Stimulated activated naive B cell treated with anti-CD40 and anti-IgM and Interleukin-4, amounts not matched to agents 10 μg/mL and 1 μg/mL and 100 μg/mL, for 72 hours (primary cell): ENCODE measurements at places on chromosomes 6 and 20.

DNA sequence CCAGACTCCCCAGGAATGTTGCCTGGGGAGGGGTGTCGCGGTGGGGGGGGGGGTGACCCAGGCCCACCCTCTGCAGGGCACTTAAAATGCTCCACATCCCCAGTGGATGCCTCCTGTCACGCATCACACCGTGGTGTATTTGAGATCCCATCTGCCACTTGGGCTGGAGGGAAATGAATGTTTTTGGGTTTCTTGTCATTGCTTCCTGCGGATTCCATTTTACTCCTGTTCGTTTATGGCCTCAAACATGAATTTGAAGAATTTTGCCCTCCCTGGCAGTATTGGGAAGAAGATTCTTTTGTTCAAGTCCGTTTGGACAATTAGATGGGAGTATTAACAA lies 544 bp upstream of the KHDC1 start:
- no peaks in the 10 kb centered on the region for H3K27me3 ChIP-seq
- peaks cover 39% of the 10 kb centered on the region for H3K4me1 ChIP-seq
- H3K36me3 ChIP-seq = peaks cover 13% of the 10 kb centered on the region
- H3K27ac ChIP-seq = peak overlapping the region; percentile 62
- peak overlapping the region; percentile 90 for H3K4me3 ChIP-seq

DNA sequence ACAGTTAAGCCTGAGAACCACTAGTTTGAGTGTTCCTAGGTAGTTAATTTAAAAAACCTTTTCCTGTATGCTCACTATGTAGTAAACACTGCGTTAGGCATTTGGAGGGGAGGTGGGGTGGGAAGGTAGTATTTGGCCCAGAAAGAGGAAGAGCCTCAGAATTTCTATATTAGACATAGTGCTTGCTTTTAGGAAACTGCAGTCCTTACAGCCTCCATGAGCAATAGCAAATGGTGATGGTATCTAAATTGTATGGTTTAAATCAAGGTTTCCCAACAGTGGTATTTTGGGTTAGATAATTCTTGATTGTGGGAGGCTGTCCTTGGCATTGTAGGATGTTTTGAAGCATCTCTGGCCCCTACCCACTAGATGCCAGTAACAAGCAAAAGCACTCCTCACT lies 61.5 kb upstream of the RIPOR2 start:
- peaks cover 17% of the 10 kb centered on the region for H3K36me3 ChIP-seq
- H3K27ac ChIP-seq = peak overlapping the region; percentile 5
- H3K4me1 ChIP-seq = peaks cover 45% of the 10 kb centered on the region

DNA sequence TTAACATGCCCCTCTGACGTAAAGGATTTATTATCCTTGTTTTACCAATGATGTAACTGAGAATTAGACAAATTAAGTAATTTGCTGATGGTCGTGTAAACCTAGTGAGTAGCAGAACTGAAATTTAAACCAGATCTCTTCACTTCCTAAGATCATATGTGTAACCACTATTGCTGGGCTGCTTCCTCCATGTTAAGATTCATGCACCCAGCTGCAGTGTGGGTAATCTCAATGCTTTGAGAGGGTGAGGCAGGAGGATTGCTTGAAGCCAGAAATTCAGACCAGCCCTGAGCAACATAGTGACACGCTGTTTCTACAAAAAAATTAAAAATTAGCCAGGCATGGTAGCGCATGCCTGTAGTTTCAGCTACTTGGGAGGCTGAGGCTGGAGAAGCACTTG lies 97.9 kb downstream of the L3MBTL3 start:
- no peak for DNase-seq
- no peaks in the 10 kb centered on the region for H3K27me3 ChIP-seq
- H3K36me3 ChIP-seq = peaks cover 19% of the 10 kb centered on the region
- peaks cover 82% of the 10 kb centered on the region for H3K4me1 ChIP-seq
- H3K4me3 ChIP-seq = peak overlapping the region; percentile 59
- H3K27ac ChIP-seq = peak overlapping the region; percentile 89

DNA sequence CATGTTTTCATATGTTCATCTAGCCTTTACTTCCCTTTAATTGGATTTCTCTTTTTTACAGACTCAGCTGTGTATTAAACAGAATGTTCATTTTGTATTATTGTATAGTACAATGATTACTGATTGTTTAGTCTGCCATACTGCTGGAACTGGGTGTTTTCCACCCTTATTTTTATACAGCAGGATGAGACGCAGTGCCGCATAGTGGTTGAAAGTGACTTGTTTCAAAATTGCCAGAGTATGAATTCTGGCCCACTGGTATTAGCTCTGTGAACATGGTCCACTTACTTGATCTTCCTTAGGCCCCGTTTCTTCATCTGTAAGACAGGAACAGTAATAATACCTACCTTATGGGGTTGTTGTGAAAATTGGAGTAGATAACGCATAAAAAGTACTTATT lies 22.1 kb downstream of the AFDN start:
- H3K27me3 ChIP-seq = peaks cover 35% of the 10 kb centered on the region
- H3K36me3 ChIP-seq = no peaks in the 10 kb centered on the region
- H3K4me3 ChIP-seq = no peak overlapping the region

DNA sequence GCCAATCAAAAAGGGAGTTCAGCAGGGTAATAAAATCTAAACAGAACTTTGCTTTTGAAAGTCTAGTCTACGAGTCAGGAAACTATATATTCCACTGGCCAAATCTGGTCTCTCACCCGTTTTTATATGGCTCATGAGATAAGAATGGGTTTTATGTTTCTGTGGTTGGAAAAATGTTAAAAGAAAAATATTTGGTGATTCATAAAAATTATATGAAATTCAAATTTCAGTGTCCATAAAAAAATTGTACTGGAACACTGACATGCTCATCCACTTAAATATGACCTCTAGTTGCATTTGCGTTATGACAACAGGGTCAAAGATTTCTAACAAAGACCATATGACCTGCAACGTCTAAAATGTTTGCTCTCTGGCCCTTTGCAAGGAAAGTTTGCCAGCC lies 22.3 kb upstream of the LAMP5 start:
- H3K4me3 ChIP-seq = no peak overlapping the region
- DNase-seq = no peak
- no peak overlapping the region for H3K27ac ChIP-seq
- no peaks in the 10 kb centered on the region for H3K36me3 ChIP-seq

- H3K4me1 ChIP-seq = no peaks in the 10 kb centered on the region
- no peaks in the 10 kb centered on the region for H3K27me3 ChIP-seq
- H3K4me3 ChIP-seq = no peak overlapping the region
- DNase-seq = no peak
- no peaks in the 10 kb centered on the region for H3K36me3 ChIP-seq
Observed at GRCh38 chr6:64439274-64439673, 803.7 kb downstream of the PHF3 start.

DNA sequence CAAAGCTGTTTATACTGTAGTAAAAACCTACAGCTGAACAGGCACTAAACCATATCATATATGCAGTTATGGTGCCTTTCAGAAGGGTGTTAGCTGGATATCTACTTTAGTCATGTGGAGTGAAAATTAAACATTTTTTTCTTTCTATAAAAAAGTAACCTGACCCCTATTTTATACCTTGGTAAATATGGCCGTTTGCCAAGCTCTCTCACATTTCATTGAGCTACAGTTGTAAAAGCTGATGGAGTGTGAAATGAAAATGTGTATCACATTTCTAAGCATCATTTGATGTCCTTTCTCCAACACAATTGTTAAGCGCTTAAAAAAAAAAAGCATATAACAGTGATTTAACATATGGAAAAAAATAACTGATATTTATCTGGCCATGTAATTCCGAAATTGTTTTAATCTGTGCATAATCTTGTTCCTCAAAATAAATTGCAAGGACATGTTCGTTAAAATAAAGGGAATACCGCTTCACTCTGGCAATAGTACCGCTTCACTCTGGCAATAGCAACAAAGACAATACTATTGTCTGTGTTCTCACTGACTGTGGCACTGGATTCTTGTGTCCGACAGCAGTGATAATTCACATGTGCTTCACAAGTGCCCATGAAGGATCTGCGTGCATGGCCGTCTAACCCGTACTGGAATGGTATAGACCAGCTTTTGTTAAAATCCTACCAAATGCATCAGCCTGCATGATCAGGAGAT lies 391.8 kb upstream of the SOX4 start:
- no peak for DNase-seq
- peaks cover 35% of the 10 kb centered on the region for H3K4me1 ChIP-seq
- no peak overlapping the region for H3K4me3 ChIP-seq
- H3K36me3 ChIP-seq = peaks cover 25% of the 10 kb centered on the region
- H3K27me3 ChIP-seq = no peaks in the 10 kb centered on the region
- no peak overlapping the region for H3K27ac ChIP-seq

DNA sequence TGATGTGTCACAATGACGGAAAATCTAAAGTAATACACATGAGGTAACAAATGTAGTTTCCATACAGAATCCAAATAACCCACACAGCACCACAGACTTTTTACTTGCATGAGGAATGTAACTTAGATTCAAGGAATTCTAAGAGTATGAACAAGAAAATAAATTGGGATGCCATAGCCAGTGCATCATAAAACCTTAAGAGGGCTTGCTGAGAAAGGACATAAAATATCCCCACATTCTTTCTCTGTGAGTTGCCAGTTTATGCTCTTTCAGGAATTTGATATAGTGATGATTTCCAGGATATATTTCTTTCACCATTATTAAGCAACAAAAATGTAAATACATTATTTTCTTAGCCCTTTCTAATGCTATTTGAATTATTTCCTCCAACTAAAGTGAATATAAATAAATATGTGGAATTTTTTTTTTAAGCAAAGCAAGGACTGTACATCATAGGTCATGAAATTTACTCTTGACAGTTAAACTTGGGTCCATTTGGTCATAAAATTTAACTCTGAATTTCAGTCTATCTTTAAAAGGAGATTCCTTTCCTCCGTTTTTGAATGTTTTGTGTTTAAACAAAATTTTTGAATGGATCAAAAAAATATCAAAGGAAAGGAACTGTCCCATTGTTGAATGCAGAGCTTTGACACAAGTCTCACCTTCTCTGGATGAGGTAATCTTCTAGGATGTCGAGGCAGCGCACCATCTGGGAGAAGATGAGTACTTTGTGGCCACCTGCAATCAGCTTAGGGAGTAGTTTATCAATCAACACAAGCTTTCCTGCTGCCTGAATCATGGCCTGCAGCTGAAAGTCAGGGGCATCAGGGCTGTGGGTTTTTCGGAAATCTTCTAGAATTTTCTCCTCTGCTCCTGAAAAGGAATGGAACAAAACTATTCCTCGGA lies 116.3 kb upstream of the EMILIN3 start:
- peaks cover 42% of the 10 kb centered on the region for H3K36me3 ChIP-seq
- no peak for DNase-seq
- H3K4me1 ChIP-seq = peaks cover 3% of the 10 kb centered on the region
- no peak overlapping the region for H3K4me3 ChIP-seq
- no peaks in the 10 kb centered on the region for H3K27me3 ChIP-seq

DNA sequence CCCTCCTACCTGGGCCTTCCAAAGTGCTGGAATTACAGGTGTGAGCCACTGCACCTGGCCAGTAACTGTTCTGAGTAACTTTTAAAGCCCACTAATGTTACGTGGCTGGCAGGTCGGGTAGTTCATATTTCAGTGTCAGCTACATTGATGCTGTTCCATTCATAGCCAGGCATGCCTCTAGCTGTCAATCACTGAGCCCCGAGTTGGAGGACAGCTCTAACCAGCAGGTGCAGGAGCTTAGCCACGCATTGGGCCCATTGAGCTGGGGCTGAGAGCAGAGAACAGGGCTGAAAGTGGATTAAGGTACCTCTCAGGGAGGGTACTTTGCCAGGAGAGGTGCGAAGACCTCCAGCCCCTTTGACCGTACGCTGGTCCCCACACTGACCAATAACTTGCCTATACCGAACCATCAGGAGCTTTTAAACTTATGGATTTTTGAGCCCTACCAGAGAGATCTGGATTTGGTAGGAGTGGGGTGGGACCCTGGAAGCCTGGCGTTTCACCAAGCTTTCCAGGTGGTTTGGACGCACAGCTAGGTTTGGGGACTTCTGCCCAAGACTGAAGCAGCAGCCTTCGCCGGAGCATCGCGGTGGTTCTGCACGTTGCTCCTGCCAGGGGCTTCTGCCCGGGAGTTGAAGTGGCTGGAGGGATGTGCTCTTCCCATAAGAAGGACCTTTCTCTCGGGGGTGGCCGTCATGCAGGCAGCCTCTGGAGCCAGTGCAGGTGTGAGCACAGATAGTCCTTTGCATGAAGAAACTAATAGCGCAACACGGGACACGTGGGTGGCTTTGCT lies 82.6 kb downstream of the SERAC1 start:
- no peak for DNase-seq
- peaks cover 18% of the 10 kb centered on the region for H3K4me1 ChIP-seq
- peaks cover 91% of the 10 kb centered on the region for H3K36me3 ChIP-seq
- H3K4me3 ChIP-seq = no peak overlapping the region
- no peak overlapping the region for H3K27ac ChIP-seq

DNA sequence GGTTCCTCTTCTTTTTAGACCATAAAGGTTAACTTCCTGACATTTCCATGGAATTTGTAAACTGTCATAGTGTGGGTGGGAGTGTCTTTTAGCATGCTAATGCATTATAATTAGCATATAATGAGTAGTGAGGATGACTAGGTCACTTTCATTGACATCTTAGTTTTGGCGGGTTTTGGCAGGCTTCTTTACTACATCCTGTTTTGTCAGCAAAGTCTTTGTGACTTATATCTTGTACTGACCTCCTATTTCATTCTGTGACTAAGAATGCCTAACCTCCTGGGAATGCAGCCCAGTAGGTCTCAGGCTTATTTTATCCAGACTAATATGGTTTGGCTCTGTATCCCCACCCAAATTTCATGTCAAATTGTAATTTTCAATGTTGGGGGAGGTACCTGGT lies 149.6 kb upstream of the SYNCRIP start:
- no peaks in the 10 kb centered on the region for H3K27me3 ChIP-seq
- H3K27ac ChIP-seq = no peak overlapping the region
- no peaks in the 10 kb centered on the region for H3K4me1 ChIP-seq
- DNase-seq = no peak
- H3K4me3 ChIP-seq = no peak overlapping the region

- H3K4me1 ChIP-seq = peaks cover 4% of the 10 kb centered on the region
- H3K4me3 ChIP-seq = no peak overlapping the region
- no peak for DNase-seq
- H3K27ac ChIP-seq = no peak overlapping the region
- H3K27me3 ChIP-seq = no peaks in the 10 kb centered on the region
Observed at GRCh38 chr6:142200846-142201628, 54.0 kb downstream of the VTA1 start.

GRCh38 chr6:151620179-151620578 lies 126.4 kb downstream of the CCDC170 start:
- no peaks in the 10 kb centered on the region for H3K27me3 ChIP-seq
- no peak overlapping the region for H3K27ac ChIP-seq
- DNase-seq = no peak
- H3K36me3 ChIP-seq = no peaks in the 10 kb centered on the region
